ENCODE measurements at places on chromosomes 11 and 22.

- peak; percentile 68 for DNase-seq
Measured at GRCh38 chr11:68282141-68282860, 10.5 kb upstream of the C11orf24 start.

- DNase-seq: no peak
Measured at GRCh38 chr11:12187399-12187798, 77.0 kb downstream of the MICAL2 start.

- DNase-seq: no peak
Measured at GRCh38 chr22:17970201-17970708, 54.1 kb downstream of the MICAL3 start.

DNA sequence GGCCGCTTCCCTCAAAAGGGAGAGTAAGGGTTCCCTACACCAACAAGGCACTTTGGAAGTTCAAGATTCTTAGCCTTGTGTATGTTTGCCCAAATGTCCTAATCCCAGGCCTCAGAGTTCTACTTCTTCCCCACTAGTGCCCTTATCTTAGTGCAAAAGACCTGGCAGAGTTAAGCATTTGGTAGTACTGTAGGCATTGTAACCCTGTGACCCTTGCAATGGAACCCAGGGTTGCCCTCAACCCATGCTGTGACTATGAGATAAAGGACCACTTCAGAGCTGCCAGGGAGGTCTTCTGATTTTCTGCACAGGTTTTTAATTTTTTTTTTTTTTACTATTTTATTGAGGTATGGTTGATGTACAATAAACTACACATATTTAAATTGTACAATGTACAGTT lies 65.1 kb downstream of the C11orf65 start:
- DNase-seq: no peak

DNA sequence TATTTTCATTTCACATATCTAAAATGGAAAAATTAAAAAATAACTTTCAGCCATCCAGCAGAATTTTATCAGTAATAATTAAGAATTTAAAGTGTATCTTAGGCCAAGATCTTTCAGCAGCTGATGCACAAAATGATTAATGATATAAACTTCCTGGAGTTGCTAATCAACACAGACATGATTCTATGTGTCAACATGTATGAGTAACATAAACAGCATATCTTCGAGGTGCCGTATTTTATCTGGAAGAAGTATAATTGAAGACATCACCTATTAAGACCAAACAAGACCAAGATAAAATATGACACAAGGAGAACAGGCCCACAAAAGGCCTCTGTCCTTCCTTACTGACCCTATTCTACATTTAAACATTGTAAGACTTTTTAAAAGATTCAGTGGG lies 45.2 kb downstream of the SLC5A12 start:
- no peak for DNase-seq

GRCh38 chr22:22157348-22157725 lies 87.2 kb upstream of the VPREB1 start:
- no peak for DNase-seq

DNA sequence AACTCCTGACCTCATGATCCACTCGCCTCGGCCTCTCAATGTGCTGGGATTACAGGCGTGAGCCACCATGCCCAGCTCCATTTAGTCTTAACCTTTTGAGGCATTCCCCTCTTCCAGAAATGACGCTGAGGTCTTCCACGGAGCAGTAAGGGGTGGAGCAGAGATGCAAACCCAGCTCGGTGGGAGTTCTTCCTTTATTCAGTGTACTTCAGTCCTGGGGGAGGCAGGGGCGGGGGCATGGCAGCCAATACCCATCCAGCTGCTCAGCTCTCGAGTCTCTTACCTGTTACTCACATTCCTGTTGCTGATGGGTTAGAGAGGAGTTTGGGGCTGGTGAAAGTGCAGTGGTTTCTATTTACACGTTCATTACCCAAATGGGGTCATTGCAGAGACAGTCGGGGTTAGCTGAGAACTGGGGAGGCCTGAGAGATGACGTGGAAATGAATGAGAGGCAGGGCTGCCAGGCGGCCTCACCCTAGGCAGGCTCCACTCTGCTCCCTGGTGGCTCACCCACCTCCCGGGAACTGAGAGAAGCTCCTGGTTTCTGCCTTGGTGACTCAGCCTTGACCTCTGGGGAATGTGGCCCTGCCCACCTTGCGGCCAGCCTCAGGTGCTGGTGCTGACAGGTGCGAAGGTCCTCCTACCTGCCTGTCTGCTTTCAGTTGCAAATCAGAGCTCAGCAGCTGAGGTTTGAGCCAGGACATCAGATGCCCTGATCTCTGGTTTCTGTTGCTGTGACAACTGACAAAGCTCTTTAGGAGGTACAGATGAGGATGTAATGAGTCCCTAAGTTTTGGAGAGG lies 13.4 kb upstream of the ST14 start:
- no peak for DNase-seq

DNA sequence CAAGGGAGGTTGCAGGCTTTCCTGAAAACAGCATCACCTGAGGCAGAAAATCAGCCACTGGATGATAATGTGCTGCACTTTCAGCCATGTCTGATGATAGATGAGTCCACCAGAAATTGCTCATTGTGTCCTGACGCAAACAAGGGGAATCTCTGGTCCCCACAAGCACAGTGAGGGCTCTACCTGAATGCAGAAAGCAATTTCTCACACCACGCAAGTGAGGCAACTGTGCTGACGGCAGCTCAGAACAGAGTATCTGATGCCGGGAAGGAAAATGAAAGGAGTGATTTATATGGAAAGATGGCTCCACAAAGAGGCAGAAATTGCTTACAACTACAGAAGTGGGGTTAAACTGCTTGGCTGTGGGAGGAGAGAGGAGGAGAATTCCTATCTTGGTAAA lies 867.1 kb downstream of the OPCML start:
- DNase-seq: no peak

GRCh38 chr11:128235958-128236357 lies 351.4 kb downstream of the ETS1 start:
- DNase-seq: no peak

DNA sequence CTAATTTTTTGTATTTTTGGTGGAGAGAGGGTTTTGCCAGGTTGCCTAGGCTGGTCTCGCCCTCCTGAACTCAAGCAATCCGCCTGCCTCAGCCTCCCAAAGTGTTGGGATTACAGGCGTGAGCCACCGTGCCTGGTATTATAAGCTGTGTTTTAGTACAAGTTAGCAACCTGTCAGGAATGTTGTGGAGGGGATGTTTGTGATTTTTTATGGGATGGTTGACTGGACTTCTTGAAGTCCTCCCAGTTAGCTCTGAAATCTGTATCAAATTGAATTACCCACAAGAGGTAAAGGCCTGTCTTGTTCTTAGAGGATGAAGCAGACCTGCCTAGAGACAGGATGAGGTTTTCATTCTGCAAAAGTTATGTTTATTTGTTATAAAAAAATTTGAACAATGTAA lies 34.1 kb upstream of the IL18BP start:
- no peak for DNase-seq

GRCh38 chr11:123487157-123487744 lies 57.2 kb downstream of the GRAMD1B start:
- DNase-seq: no peak

GRCh38 chr11:73760135-73760678 lies 667 bp downstream of the RAB6A start:
- DNase-seq: no peak

- DNase-seq: no peak
Measured at GRCh38 chr11:79314906-79315689, 125.7 kb downstream of the TENM4 start.

DNA sequence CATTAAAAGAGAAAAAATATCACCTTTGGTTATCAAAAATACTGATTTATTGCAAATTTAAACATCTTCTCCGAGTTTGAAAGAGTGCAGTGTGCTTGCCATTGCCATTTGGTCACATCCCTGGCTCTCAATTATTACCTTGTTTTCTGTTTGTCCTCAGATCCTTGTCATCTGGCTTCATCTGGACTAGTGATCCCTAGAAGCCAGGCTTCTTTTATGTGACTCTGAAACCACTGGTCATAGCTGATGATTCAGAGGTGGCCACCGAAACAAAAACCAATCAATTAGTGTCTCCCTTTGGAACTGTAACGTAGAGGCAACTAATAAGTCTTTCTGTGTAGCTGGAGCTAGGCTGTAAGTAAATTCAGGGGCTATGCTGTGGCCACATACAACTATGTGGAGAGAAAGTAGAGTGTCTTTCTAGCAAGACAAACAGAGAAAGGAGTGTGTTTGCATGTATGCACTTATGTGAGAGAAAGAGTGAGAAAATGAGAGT lies 237.9 kb downstream of the LUZP2 start:
- DNase-seq: no peak

DNA sequence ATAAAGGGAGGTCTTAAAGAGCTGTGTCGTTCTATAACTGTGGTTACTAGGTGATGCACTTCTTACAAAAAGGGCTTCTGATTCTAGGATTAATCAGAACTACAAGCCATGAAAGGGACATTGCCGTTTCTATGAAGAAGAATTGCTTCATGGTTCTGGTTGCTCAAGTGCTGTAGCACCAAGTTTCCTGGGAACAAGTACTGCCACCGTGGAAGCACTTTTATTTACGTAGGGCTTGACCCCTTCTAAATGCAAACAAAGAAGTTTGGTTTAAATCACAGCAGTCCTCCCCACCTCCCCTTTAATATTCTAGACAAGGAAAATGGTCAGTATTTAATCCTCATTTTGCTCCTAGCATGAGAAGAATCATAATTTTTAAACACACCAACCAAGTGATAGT lies 9.8 kb downstream of the YAP1 start:
- DNase-seq: no peak

- peak; percentile 73 for DNase-seq
Measured at GRCh38 chr11:9265211-9266131, at the start of gene DENND5A. TSS of gene DENND5A (minus strand) at chr11:9265350. CDS start at chr11:9265069, 281 bp downstream.

GRCh38 chr11:29317694-29318093 lies 699.1 kb downstream of the KCNA4 start:
- no peak for DNase-seq

DNA sequence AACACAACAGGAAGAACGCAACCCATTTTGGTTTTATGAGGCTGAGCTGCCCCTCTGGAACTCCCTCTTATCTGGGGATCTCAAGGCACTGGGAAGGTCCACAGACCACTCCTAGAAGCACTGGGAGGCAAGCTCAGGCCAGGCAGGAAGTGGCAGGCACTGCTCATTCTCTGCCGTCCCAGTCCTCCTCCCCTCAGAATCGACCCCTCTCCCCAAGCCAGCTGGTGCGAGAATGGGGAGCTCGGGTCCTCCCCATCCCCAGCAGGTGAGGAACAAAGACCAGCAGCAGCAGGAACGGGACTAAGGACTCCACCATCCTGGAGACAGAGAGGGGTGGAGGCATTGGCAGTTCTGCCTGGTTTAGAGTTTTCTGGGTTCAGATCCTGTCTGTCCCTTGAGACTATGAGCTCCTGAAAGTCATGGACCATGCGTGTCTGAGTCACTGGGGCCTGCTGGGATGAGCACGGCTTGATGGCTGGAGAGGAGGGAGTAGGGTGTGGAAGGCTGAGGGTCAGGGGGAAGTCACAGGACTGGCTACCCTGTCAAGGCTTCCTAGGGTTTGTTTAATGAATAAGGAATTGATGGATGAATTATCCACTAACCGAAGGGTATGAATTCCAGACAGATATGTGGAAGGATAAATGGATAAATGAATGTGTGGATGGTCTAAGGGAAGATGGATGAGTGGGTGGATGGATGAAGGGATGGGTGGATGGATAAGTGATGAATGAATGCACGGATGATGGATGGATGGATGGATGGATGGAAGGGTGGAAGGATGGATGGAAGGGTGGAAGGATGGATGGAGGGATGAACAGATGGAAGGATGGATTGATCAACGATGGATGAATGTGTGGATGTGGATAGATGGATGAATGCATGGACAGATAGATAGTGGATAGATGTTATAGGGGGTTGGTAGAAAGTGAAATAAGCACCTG lies 6.4 kb downstream of the MYEOV start:
- DNase-seq: no peak

DNA sequence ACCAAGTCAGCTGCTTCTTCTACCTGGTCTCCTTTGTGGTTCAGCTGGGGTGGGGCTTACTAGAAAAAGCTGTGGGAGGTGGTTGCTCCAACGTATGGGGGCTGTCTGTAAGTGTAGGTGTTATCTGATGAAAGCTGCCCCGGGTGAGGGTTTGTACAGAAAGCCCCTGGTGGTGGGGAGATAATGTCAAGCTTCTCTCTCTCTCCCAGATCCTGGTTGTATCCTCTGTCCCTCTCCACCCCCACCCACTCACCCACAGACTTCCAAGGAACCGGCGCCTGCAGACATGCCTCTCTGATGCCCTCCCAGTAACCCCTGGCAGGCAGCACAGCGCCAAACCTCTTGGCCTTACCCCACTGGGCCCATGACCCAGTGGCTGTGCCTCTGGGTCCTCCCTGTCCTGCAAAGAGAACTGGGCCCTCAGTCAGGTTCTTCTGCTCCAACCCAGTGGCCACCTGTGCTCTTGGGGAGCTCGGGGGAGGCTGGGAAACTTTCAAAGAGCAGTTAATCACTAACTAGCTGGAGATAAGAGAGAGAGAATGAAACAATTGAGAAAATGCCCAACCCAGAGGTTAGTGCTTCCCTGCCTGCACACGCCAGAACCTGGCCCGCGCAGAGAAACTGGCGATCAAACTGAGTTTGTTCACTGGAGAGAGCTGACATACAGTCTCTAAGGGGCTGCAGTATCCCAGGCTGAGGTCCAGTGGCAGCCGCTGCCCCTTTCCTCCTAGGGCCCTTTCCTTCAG lies 20.4 kb upstream of the EHF start:
- DNase-seq: no peak

GRCh38 chr11:132650969-132651720 lies 881.2 kb downstream of the OPCML start:
- DNase-seq: no peak

- DNase-seq: no peak
Measured at GRCh38 chr22:43498856-43499253, 87.0 kb downstream of the MPPED1 start.

DNA sequence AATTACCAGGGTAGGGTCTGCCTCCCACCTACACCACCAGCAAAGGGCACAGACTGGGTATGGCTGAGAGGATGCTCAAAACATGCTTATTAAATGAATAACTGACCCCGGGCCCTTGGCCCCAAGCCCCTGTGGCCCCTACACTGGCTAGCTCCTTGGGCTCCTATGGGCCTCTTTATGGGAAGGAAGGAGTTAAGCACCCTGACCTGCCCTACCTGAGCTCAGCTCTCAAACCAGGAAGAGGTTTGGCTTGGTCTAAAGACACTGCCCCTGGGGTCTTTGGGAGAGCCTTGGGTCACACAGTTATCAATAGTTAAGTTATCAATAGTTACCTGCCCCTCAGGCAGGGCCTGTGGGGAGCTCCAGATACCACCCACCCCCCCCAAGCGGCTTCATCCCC lies 1.2 kb downstream of the USH1C start:
- DNase-seq: no peak

GRCh38 chr11:43399983-43400630 lies 41.4 kb downstream of the TTC17 start:
- DNase-seq: no peak

- DNase-seq: peak; percentile 82
Measured at GRCh38 chr22:37486224-37486845, at the start of gene MFNG. TSS of gene MFNG (minus strand) at chr22:37486384. CDS start at chr22:37486177, 207 bp downstream.

GRCh38 chr11:72446929-72447769 lies 12.8 kb upstream of the CLPB start:
- peak; percentile 65 for DNase-seq

DNA sequence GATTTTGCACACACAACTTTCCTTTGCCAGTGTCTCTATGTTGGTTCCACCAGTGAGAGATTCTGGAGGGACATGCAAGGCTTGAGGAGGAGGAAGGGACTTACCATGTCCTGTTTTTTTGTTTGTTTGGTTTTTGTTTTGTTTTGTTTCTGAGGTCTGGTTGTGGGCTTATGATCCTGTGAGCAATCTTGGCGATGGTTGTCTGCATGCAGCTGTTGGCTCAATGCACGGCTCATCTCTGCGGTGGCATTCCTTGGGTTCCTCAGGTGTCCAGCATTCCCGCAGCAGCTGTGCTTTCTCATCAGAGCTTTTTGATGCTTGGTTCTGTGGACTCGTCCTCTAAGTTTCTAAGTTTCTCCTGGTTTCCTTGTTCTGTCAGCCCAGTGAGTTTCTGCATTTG lies 4.8 kb upstream of the NNMT start:
- DNase-seq: no peak

All from CD4-positive, alpha-beta T cell treated with Interleukin-21 for 1 hour (primary cell).